Adipocyte (in vitro differentiated cells): ENCODE measurements at places on chromosomes 13 and 19.

- no peak for DNase-seq
These were observed 824 bp downstream of the TSEN34 start for GRCh38 chr19:54191811-54192453.

DNA sequence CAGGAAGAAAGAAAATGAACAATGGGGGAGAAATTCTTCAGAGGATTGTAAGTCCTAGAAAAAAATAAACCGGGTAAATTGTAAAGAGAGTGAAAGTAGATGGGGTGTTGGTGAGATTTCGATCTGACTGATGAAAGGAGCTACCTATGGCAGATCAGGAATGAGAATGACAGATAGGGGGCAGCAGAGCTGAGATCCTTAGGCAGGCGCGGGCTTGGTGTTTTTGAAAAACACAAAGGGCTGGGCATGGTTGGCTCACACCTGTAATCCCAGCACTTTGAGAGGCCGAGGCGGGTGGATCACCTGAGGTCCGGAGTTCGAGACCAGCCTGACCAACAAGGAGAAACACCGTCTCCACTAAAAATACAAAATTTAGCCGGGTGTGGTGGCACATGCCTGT, 1468.6 kb upstream of the SLC10A2 start:
- DNase-seq: no peak

- DNase-seq: no peak
These were observed 11.0 kb downstream of the POLR1D start for GRCh38 chr13:27632648-27633047.

DNA sequence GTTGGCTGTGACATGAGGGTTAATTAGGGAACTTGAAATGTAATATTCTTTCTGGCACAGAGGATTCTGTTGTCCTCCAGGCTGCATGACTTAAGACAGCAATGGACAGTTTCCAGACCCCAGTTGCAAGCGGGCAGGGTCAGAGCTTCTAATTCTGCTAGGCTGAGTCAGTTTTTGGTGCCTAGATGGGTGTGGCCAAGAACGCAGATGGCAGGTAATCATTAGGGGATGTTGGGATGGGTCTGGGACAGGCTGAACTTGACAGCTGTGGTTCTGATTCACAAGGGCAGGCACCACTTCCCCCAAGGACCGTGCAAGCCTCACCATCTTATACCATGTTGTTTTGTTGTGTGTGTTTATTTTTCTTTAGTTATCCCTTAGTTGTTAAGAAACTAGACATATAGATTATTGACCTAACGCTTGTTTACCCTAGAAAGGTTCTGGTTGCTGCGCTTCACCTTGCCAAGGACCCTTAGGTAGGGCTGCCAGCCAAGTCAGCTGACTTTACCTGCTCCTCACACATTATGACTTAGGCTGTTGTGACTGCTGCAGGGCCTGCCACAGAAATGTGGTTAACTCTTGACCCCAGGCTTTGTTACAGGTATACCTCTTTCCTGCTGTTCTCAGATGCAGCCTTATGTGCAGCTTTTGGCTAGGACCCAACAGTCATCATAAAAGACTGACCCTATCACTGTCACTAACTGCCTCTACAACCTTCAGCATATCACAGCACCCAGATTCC, 117.7 kb upstream of the KLF12 start:
- no peak for DNase-seq

DNA sequence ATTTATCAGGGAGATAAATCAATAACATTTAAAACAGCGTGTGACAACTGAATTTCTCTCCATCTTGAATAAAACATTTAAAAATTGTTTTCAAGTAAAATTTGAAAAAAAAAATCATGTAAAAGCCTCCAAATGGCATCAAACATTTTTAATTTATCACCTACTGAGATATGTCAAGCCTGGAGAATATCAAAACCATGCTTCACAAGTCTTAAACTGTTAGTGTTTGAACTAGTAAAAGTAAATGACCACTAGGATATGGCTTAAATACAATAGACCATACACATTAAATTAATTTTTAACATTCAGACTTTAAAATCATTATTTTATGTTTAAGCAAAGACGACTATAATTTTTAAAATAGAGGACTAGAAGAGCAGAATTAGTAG, 281.9 kb downstream of the DCLK1 start:
- no peak for DNase-seq

- DNase-seq: no peak
These were observed 305.0 kb downstream of the ZNF536 start for GRCh38 chr19:30676990-30677679.

DNA sequence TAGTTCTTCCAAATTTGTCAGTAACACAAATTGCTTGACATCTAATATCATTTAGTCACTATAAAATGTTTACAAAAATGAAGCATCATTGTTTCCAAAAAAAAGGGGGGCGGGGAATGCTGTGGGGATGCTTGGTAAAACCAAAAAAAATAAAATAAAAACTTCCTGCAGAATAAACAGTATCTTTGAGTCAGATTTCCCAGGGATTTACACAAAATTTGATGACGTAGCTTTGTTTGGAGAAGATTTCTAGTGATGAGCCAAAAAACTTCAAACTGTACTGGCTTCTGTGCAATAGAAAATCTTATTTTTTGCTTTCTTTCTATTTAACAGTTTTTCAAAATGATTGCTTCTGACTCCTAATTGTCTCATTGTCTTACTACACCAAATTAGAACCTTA, 80.0 kb downstream of the MZT1 start:
- DNase-seq: no peak

DNA sequence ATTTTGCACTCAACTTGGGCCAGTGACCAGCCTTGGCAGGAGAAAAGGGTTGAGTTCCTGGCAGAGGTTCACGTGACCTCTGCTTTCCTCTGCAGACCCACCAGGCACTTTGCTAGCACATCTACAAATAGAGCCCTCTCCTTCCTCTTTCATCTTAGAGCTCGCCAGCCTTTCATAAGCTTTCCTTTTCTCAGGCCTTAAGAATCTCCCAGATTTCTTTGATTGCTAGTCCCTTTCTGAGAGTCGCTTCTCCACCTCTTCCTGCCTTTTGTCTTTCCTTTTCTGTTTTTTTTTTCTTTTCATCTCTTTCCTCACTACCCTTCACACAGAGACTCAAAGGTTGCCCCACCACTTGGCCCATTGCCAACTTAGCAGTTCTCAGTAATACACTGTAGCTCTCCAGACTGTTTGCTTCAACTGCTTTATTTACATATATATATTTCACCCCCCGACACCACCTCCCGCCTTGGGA, 375.7 kb upstream of the SPRY2 start:
- DNase-seq: peak; percentile 1

DNA sequence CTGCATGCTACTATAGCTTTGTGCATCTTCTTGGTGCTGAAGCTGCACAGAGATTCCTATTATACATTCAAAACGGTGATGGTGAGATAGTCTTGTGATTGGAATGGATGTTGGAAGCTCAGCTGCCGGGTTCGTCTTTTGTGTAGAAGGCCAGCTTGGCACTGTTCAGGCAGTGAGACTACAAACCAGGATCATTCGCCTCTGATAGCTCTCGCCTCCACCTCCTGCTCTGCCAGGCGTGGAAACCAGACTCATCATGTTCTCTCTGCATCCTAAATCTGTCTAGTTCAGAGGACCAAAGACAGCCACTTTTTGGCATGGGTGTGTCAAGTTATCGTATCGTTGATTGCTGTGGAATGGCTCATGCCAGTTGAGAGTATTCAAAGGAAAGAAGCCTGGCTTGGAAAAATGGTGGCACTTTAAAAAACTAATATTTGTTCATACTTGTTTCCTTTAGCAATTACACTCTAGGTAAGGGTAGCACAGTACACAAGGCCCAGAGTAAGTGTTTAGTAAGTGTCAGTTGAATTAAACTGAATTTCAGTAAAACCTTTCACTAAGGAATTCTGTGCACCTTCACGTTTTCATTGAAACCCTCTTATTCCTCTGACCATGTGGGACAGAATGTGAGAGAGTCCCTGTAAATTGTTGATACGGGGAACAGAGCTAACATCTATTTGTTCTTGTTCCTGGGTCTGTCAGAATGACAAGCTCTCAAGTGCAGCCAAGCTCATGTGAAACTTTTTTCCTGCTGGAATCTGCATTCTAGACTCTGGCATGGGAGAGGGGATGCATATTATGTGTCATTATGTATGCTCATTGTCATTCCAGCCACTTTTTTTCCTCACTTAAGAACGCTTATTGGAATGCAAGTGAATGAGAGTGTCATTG, 69.8 kb downstream of the DPY19L3 start:
- no peak for DNase-seq

GRCh38 chr13:44309794-44310757, 63.5 kb upstream of the SERP2 start:
- DNase-seq: no peak

DNA sequence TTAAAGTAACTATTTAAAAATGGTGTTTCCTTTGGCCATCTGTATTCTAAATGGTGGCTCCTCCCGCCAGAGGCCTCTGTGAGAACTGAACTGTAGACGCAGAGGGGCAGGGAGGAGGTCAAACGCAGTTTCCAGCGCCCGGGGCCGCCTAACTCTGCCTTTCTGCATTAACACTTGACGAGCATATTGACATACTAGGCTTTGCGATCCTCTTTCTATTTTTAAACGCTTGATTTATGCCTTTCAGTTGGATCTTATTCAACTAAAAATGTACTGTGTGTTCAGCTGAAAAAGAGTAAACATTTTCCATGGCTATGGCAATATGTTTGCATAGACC, 74.7 kb downstream of the SPACA7 start:
- DNase-seq: no peak

DNA sequence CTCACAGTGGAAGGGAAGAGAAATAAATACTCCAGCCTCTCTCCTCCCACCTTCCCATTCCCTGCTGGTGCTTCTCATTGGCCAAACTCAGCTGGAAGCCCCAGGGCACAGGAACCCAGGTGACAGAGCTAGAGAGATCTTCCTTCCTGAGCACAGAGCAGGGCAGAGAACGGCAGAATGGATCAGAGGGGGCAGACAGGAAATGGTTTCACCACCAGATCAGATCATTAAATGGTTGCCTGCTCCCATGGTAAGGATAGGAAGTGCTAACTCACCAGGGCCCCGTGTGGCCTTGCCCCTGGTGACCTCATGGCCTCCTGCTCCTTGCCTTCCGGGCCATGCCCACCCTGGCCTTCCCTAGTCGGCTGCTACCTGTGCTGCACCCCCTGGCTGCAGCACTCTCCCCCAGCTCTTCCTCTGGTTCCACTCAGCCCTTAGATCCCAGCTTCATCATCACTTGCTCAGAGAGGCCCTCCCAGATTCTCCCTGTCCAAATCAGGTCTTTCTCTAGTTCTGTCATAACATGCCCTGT, 108.7 kb downstream of the DPF1 start:
- no peak for DNase-seq

DNA sequence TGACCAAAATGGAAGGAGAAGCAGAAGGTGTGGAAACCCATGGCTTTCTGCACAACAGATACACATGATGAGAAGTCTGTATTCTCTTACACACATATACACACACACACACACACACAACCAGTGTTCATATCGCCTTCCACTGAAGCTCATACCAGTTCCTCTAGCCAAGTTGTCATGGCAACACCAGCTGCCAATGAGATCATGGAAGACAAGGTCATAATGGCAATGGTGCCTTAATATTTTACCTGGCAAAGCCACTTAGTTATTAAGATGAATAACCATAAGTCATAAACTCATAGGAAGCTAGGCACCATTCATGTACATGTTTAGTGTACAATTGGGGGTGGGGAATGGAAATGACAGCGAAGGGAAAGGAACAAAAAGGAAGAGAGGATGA, 2.6 kb upstream of the DHRS12 start:
- DNase-seq: no peak
